Astrocyte (in vitro differentiated cells and primary cell): ENCODE measurements at places on chromosomes 7 and 10. TPM values are rescaled to one million over a fixed set of nuclear protein-coding genes. Genes with fewer than 3 reads are reported as not detected.

The MYO1G gene
- 0.11 and 0.19 TPM in 2 replicates for total RNA-seq

DNA sequence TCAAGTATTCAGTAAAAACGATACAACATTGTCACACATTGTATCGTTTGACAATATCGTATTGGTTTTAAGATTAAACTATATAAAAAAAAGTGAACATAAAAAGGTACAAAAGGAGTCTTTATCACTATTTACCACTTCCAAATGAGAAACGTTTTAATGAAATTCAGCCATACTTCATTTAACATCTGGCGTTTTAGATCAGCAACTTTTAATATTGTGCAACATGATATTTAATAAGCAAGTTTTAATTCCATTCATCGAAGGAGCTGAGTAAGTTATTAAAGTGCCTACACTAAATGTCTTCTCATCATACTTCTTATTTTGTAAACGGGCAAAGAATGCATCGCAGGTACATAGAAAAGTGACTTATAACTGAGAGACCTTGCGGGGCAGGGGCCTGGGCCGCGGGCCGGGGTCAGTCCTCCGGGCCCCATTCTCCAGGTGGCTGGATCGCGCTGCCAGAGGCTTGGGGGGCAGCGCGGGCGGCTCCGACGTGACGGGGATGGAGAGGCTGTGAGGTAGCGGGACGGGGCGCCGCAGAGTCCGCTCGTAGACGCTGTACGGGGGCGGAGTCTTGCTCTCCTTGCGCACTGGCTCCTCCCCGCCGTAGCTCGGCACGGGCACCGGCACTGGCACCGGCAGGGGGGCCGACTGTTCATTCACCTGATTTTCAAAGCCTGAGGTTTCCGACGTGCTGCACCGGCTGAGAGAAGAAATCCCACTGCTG is 165.8 kb upstream of the IMMP2L start:
- DNase-seq = no peak

- DNase-seq = no peak
These were observed 65.8 kb upstream of the PRSS58 start for GRCh38 chr7:142323706-142324105.

The PFKFB3 gene
- total RNA-seq = 52.4 and 53.4 TPM in 2 replicates

GRCh38 chr7:21370283-21370982 is 57.5 kb upstream of the SP4 start:
- DNase-seq = no peak

GRCh38 chr7:31744294-31744874 is 57.4 kb downstream of the PPP1R17 start:
- DNase-seq = peak; percentile 56

The IDI2 gene
- total RNA-seq = not detected in 2 replicates

GRCh38 chr10:57948796-57949195 is 318.9 kb downstream of the IPMK start:
- DNase-seq = no peak
